ENCODE measurements at places on chromosomes 11 and 22.
A peak's percentile ranks its signal among the peaks of the same experiment; 100 is the strongest.

GRCh38 chr11:43866520-43866919 is 14.1 kb upstream of the ALKBH3 start:
- no peak for DNase-seq

- DNase-seq = no peak
Observed at GRCh38 chr11:110509472-110509871, 79.7 kb downstream of the FDX1 start.

DNA sequence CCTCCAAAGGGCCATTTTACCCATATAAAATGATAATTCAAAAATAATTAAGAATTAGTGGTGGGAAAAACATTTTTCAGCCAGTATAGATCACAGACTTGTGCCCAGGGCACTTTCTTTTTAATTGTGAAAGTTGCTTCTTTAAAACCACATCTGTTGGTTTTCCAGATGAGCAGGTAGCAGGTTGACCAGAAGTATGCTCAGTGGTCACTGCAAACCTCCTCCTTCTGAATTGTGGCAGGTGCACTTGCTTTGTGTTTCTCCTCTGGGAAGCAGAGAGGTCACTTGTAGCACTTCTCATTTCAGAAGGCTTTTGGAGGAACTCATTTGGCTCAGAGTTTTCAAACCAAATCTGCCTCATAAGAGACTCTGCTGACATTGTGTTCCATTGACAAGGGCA is 24.6 kb upstream of the CWF19L2 start:
- DNase-seq = no peak

- DNase-seq = no peak
Observed at GRCh38 chr11:331358-332060, 10.8 kb upstream of the IFITM3 start.

DNA sequence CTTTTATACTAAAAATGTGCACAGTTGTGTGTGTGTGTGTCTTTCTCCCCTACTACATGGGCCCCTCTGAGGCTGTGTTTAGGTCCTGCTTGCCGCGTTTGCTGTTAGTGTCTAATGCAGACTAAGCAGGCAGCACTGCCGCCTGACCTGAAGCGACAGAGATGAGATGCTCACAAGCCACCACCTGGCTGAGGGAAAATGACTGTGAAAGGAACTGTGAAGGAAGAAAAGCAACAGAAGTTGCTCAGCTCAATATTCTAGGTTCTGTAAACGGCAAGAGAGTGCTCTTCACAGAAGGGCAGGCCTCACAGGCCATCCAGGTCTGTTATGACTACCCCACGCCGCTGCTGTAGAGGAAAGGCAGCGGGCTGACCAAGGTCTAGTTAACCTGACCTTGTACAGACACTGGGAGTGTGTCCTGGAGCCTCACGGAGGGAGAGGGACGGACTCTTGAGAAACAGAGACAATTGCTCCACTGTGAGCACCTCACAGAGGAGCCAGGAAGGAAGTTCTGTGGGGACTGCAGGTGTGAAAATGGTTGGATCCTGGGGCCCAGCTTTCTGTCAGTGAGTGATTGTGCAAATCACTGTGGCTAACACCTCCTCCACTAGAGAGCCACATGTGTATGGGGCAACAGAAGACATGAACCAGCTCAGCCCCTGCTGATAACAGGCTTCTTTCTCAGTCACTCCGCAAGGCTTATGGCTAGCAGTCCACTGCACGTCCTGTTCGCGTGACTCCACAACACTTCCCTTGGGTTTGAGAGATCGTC is 31.3 kb upstream of the YPEL1 start:
- DNase-seq = no peak

- no peak for DNase-seq
Observed at GRCh38 chr11:65072631-65072966, 11.2 kb downstream of the CDCA5 start.

DNA sequence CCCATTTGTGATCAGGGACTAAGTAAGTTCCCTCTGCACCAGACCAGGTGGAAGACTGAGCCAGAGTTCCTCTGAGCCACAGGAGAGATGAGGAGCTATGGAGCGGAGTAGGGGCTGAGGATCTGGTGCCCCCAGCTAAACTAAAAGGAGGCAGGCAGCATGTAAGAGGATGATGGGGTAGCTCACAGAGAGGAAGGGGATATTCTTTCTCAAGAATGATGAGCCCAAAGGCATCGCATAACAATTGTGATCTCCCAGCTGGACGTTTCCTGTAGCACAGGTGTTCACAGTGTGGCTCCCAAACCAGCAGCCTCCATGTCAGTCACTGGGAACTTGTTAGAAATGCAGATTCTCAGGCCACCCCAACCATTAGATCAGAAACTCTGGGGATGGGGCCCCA is 24.4 kb downstream of the ADAMTS8 start:
- no peak for DNase-seq

DNA sequence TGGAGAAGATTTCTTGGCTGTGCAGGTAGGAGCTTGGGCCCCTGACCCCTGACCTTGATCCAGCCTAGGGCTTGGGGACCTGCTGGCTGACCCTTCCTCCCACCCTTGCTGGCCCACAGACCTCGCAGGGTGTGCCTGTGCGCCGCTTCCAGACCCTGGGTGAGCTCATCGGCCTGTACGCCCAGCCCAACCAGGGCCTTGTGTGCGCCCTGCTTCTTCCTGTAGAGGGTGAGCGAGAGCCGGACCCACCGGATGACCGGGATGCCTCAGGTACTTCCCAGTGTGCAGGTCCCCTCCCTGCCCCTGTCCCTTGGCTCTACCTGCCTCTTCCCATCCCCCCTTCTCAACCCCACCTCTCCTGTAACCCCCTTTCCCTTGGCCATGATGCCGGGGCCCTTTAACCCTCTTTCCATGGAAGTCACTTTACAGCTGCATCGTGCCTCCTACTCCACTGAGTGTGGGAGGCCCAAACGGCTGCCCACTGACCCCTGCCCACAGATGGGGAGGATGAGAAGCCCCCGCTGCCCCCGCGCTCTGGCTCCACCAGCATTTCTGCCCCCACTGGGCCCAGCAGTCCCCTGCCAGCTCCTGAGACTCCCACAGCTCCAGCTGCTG is 3.8 kb downstream of the INPPL1 start:
- peak; percentile 61 for DNase-seq

DNA sequence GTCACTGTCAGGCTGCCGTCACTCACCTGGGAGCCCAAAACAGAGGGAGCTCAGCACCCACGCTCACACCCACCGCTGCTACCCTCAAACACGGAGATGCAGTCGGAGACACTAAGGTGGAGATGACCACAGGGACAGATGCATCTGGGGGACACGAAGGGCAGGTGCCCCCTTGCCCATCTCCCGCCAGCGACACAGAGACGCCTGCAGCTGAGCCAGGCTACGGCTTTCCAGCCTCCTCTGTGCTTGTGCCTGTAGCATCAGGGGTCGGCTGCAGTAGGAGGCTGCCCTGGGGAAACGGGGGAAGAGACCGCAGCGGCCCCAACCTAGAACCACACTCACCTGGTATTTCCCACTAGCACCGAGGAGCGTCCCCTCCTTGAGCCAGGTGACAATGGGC is 19.3 kb downstream of the IGSF9B start:
- no peak for DNase-seq

GRCh38 chr11:68330700-68331337 is 18.4 kb downstream of the LRP5 start:
- DNase-seq = no peak

DNA sequence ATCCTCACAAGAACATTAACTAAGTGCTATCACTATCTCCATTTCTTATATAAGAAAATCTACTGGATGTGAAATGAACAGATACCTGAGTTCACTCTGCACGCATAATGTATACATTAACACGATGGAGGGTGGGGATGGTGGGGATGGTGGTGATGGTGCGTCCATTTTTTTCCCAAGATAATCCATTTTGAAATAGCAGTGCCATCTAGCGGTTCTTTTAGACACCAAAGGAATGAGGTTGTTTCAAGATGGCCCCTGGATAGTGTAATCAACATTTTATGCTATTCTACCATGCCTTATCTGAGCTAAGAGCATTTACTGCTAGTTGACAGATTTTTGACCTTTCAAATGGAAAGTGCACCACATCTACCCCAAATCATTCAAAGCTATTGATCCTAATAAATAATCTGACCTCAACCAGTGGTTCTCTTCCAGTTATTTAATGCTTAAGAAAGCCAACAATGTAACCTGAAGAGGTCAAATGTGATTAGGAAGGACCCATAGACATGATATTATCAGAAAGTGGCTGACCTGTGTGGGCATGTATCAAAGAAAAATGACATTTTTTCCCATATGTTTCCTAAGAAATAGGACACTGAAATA is 714.7 kb upstream of the TENM4 start:
- DNase-seq = peak; percentile 24

- no peak for DNase-seq
Observed at GRCh38 chr22:36756031-36756430, 19.9 kb downstream of the IFT27 start.

DNA sequence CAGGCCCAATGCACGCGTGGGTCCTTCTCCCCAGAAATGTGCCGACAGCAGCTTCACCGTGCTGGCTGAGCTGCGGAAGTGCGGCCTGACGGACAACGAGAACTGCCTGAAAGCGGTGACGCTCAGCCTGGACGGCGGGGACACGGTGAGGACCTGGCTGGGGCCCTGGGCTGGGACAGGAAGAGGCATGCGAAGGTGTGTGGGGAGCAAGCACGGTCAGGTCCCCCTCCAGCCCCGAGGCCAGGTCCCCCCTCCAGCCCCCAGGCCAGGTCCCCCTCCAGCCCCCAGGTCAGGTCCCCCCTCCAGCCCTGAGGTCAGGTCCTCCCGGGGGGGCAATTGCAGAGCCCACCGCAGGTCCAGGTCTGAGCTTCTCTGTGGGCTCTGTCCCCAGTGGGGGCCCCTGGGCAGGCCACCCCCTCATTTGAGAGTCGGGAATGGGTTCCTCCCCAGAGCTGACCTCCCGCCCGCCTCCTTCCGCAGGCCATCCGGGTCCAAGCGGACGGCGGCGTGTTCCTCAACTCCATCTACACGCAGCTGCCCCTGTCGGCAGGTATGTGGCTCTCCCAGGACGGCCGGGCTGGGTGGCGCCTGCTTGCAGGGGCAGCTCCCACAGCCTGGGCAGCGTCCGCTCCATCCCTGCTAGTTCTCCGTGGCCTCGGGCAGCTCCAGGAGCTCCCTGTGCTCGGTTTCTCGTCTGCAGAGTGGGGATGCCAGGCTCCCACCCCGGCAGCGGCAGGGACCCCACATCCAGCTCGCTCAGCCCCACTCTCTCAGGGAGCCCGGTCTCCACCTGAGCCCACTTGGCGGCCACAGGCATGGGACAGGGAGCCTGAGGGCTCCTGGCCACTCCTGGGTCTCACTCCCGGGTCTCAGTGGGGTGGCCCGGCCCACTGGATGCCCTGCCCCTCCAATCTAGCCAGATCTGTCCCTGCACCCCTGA is 7.9 kb downstream of the MUC5B start:
- DNase-seq = peak; percentile 19

Data from BE2C (cell line).